Cortex of kidney (tissue), 1 donor: ENCODE measurements at places on chromosomes 7 and 10.

GRCh38 chr7:76281006-76281705, 21.3 kb upstream of the HSPB1 start:
- DNase-seq, result no peak

DNA sequence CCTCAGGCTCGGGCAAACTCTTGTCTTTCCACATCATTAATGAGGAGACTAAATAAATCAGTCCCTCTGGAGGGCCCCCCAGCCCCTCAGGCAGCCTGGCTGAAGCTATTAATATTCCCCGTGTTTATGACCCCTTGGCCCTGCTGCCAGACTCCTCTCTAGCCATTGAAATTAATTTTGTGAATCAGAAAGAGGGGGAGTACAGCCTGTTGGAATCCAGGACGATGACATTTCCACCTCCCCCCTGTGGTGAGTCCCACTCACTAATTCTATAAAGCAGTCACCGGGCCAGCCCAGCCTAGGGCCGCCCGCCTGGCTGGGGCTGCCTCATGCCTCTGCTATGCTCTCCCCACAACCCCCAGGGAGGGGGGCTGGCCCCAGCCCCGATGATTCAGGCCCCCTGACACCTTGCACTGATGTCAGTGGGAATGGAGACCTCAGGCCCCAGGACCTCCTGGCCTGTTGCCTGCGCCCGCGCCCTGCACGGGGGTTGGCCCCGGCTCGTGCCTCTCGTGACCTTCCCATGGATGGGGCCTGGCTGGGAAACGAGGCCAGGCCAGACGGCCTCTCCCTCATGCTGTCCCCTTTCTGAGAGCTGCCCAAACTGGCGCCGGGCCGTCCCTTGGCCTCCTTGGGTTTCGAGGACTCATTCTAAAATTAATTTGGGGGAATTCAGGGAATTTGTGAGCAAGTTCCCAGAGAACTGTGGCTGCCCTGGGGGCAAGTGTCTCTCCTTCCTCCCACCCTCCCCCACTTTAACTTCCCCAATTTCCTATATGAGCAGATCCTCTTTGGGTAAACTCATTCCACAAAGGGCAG, 34.0 kb downstream of the TMEM270 start:
- DNase-seq, result no peak

DNA sequence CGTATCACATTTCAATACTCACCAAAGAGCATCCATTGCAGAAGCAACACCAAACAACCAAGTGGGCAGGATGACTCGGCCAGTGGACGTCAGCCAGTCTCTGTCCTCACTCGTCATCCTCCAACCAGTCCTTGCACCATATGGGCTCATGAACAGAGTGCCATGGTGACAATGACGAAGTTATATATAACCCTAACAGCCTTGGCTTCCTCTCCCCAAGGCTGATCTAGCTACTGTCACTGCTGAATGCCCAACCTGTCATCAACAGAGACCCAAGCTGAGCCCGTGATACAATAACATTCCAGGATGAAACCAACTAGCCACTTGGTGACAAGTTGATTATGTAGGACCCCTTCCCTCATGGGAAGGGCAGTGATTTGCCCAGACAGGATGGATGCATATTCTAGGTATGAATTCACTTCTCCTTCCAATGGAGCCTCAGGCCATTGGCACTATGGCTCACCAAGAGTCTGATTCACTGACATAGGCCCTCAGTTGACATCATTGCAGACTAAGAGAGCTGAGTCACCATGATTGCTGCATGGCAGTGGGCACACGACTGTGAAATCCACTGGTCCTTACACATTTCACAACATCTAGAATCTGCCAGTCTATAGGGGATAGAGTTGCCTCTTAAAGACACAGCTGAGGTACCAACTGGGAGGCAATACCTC, 26.3 kb upstream of the PPIF start:
- no peak for DNase-seq

- no peak for DNase-seq
Observed at GRCh38 chr10:106571192-106571946, 593.1 kb downstream of the SORCS1 start.

GRCh38 chr10:89679986-89680385, 21.4 kb upstream of the KIF20B start:
- no peak for DNase-seq

GRCh38 chr7:151608031-151608551, 88.4 kb upstream of the RHEB start:
- no peak for DNase-seq
